Thoracic aorta (tissue), 2 donors: ENCODE measurements at places on chromosomes 5 and 9. TPM values are rescaled to one million over a fixed set of nuclear protein-coding genes. Genes with fewer than 3 reads are reported as not detected.

The NMUR2 gene
- total RNA-seq: not detected

The ELOVL7 gene
- total RNA-seq: 3.0 TPM

GRCh38 chr5:131254741-131255140, 9.1 kb upstream of the CDC42SE2 start:
- no peak overlapping the region for H3K4me3 ChIP-seq
- H3K27ac ChIP-seq: no peak overlapping the region
- no peaks in the 10 kb centered on the region for H3K4me1 ChIP-seq

- H3K4me1 ChIP-seq: peaks cover 23% of the 10 kb centered on the region
- DNase-seq: no peak
- H3K4me3 ChIP-seq: no peak overlapping the region
- no peak overlapping the region for H3K27ac ChIP-seq
Measured at GRCh38 chr5:324736-325612, 3.5 kb downstream of the AHRR start.

GRCh38 chr5:40746703-40747102, 9.1 kb downstream of the TTC33 start:
- H3K36me3 ChIP-seq: peaks cover 10% of the 10 kb centered on the region
- DNase-seq: no peak
- H3K4me1 ChIP-seq: no peaks in the 10 kb centered on the region
- H3K4me3 ChIP-seq: no peak overlapping the region
- no peak overlapping the region for H3K27ac ChIP-seq
- no peaks in the 10 kb centered on the region for H3K27me3 ChIP-seq

DNA sequence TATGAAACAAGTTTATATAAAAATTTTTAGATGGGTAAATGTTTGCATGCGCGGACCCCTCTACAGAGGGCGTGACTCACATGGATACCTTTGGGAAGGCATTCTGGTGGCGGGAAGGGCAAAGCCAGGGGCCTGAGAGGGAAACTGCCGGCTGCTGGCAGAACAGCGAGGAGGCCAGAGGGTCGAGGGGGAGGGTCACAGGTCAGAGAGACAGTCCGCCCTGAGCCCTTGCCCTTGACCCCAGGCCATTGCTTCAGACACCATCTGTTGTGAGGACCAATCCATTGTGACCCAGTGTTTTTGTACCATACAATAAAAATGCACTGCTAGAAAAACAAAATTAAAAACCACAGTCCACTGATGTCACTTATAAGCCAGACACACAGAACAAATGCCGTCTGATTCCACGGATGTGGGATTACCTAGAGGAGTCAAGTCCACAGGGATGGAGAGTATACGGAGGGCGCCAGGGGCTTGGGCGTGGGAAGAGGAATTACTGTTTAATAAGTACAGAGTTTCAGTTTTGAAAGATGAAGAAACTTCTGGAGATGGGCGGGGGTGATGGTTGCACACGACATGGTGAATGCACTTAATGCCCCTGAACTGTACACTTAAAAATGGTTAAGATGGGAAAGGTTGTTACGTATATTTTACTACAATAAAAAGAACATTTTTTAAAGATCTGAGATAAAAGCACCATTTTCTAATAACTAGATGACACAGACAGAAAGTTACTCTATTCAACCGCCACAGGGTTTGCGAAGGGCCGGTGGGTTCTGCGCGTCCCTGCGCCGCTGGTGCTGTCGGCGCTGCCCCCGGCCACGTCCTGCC, 12.0 kb downstream of the BTNL9 start:
- H3K4me3 ChIP-seq: peak overlapping the region; percentile 72
- no peak overlapping the region for H3K27ac ChIP-seq
- H3K4me1 ChIP-seq: peaks cover 12% of the 10 kb centered on the region
- no peaks in the 10 kb centered on the region for H3K36me3 ChIP-seq

GRCh38 chr5:78727786-78728761, 79.5 kb upstream of the LHFPL2 start:
- H3K27me3 ChIP-seq: no peaks in the 10 kb centered on the region
- no peaks in the 10 kb centered on the region for H3K36me3 ChIP-seq
- no peaks in the 10 kb centered on the region for H3K4me1 ChIP-seq
- no peak overlapping the region for H3K4me3 ChIP-seq
- no peak overlapping the region for H3K27ac ChIP-seq

DNA sequence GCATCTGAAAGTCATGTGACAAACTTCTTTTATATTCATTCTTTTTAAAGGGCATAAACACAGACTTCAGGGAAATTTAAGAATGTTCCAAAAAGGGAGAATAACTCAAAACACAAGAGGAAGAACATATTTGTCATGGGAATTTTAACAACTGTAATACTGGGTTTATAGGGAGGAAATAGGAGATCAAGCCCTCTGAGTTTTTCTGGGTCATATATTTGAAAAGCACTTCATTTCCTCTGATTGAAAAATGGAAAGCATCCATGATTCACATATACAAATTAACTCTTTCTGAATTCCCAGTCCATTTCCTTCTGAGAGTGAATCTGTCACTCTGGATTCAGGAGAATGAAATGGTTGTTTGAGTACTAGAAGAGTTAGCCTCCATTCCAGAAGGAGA, 26.8 kb downstream of the LURAP1L start:
- H3K27ac ChIP-seq: no peak overlapping the region
- DNase-seq: no peak
- H3K4me3 ChIP-seq: no peak overlapping the region
- H3K36me3 ChIP-seq: no peaks in the 10 kb centered on the region
- peaks cover 11% of the 10 kb centered on the region for H3K4me1 ChIP-seq

DNA sequence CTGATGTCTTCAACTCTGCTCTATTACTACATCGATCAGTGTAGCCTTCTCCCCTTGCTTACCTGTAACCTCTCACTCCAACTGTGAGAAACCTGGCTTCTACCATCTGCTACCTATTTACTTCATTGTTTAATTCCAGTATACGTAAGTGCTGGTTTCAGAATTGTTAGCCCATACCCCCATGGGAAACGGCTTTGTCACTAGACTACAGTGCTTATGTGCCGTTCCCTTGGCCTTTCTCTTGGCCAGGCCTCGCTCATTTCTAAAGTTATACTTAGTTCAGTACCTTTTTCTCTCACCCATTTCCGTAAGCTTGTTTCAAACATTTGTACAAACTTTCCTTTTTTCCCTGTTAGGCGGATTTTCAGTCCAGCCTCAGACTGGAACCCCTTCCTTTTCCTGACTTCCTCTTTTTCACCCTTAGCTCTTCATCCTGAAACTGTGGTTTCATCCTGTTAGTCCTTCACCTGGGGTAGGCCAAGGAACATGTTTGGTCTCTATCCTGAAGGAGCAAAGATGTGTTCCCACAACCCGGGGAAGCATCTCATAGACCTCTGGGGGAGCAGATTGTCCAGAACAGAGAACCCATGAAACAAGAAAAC, 21.7 kb downstream of the ALG2 start:
- no peak for DNase-seq
- H3K4me1 ChIP-seq: no peaks in the 10 kb centered on the region
- no peak overlapping the region for H3K27ac ChIP-seq
- H3K27me3 ChIP-seq: no peaks in the 10 kb centered on the region
- H3K36me3 ChIP-seq: no peaks in the 10 kb centered on the region

- H3K4me3 ChIP-seq: no peak overlapping the region
- H3K36me3 ChIP-seq: no peaks in the 10 kb centered on the region
- no peaks in the 10 kb centered on the region for H3K27me3 ChIP-seq
- peak overlapping the region; percentile 98 for H3K27ac ChIP-seq
Measured at GRCh38 chr5:147448766-147449165, 61.1 kb downstream of the DPYSL3 start.

GRCh38 chr5:38420246-38420645, 136.2 kb downstream of the LIFR start:
- peak overlapping the region; percentile 29 for H3K27ac ChIP-seq
- H3K4me1 ChIP-seq: peaks cover 37% of the 10 kb centered on the region
- H3K27me3 ChIP-seq: no peaks in the 10 kb centered on the region
- H3K36me3 ChIP-seq: no peaks in the 10 kb centered on the region
- DNase-seq: no peak

GRCh38 chr9:107491081-107492053, 1.8 kb upstream of the KLF4 start:
- H3K27ac ChIP-seq: peak overlapping the region; percentile 97
- peaks cover 30% of the 10 kb centered on the region for H3K4me1 ChIP-seq
- no peaks in the 10 kb centered on the region for H3K27me3 ChIP-seq
